ENCODE measurements at places on chromosomes 13 and 19.

- no peak for DNase-seq
These were observed 16.5 kb downstream of the KLK4 start for GRCh38 chr19:50894478-50895356.

GRCh38 chr13:86601351-86601750, 802.1 kb upstream of the SLITRK6 start:
- DNase-seq: no peak

DNA sequence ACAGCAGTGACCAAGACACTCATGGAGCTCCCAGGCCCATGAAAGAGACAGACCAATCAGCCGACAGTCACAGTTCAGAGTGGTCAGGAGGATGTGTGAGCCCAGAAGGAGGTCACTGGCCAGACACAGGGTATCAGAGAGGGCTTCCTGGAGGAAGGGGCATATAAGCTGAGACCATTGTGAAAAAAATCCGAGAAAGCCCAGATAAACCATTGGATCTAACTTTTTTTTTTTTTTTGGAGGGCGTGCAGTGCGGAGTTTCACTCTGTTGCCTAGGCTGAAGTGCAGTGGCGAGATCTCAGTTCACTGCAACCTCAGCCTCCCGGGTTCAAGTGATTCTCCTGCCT, 4.2 kb downstream of the ITPKC start:
- no peak for DNase-seq

DNA sequence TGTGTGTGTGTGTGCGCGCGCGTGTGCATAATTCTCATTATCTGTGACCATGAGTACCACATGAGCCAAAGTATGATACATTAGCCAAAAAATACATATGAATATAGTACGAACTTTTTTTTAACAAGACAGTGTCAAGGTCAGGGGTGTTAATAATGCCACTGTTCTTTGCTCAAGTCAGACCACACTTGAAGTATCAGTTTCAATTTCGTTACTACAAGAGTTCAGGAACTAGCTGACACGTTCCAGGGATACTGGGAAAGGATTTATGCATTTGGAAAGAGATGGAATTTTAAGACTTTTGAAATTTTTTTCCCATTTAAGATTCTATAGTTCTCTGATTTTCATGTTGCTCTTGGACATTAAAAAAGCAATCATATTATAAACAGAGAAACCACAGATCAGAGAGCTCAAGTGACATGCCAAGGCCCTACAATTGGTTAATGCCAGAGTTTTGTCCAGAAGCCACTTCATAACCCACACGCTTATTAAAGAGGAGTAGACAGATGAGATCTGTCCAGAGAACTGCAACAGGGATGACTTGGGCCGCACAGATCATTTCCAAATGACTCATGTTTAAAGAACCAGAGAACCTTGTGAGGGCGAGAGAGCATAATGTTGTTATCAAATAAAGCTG, 718.8 kb upstream of the SGCG start:
- no peak for DNase-seq

DNA sequence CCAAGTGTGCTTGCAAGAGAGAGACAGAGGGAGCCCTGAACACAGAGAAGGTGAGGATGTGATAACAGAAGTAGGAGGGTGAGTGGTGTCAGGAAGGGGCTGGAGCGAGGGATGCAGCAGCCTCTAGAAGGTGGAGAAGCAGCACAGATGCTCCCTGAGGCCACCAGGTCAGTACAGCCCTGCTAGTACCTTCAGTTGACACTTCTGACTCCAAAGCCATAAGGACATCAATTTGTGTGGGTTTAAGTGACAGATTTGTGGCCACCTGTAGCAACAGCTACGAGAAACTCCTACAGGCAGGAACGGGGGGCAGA, 6.9 kb downstream of the ERICH4 start:
- no peak for DNase-seq

DNA sequence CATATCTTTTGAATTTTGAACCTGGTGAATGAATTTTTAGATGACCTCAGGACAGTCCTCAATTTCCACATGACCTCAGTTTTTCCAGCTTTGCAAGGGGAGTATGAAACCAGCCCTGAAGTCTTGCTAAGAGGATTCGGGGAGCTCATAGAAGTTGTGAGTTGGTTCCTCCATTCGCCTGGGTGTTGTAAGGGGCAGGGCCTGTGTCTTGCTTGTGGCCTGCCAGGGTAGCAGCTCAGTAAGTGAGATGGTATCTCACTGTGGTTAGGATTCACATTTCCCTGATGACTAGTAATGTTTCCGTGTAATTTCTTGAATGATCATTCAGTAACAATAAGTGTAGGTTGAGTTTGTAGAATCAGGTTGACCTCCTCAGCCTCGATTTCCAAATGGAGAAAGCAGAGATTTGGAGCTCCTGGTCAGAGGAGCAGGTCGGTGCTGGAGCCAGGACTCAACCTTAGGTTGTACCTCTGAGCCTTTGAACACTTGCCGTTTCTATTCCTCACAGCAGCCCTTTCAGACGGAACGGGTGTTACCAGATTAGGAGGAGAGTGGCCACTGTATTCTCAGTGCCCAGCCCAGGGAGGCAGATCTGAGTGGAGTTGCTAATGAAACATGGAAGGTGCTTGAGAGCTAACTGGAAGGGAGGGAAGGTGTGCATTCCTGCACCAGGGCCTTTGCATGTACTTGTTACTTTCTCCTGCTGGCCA, 14.6 kb downstream of the NACC1 start:
- no peak for DNase-seq

GRCh38 chr19:13784731-13785452, 10.4 kb upstream of the ZSWIM4 start:
- no peak for DNase-seq

DNA sequence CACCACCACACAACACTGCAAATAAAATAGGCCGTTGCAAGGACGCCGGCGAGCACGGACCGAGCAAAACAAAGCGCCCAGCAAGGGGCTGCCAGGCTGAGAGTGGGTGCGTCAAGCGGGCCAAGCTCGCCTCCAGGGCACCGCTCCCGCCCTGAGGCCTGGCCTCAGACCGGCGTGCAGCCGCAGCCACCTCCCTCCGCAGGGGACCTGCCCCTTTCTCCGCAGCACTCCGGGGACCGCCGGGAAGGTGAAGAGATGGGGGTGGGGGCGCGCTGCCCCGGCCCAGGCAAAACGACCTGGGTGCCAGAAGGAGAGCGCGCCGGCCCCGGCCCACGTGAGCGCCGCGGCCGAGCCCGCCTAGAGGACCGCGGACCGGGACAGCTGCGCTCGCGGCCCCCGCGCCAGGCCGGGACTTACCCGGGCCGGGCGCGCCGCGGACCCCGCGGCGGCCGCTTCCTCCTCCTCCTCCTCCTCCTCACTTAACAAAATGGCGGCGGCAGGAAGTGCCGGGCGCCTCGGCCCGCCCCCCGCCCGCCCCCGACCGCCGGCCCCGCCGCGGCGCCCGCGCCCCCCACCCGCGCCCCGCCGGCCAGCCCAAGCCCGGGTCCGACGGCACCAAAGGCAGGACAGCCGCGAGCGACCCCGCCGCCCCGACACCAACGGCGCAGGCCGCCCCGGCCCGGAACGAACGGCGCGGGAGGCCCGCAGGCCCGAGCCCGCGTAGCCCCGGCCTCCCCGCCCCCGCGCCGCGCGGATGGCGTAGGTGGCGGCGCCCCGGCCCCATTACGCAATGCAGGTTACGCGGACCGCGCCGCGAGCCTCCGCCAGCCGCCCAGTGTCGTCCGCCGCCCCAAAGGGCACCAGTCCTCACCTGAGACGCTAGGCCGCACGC, 674 bp downstream of the BRD4 start:
- no peak for DNase-seq

DNA sequence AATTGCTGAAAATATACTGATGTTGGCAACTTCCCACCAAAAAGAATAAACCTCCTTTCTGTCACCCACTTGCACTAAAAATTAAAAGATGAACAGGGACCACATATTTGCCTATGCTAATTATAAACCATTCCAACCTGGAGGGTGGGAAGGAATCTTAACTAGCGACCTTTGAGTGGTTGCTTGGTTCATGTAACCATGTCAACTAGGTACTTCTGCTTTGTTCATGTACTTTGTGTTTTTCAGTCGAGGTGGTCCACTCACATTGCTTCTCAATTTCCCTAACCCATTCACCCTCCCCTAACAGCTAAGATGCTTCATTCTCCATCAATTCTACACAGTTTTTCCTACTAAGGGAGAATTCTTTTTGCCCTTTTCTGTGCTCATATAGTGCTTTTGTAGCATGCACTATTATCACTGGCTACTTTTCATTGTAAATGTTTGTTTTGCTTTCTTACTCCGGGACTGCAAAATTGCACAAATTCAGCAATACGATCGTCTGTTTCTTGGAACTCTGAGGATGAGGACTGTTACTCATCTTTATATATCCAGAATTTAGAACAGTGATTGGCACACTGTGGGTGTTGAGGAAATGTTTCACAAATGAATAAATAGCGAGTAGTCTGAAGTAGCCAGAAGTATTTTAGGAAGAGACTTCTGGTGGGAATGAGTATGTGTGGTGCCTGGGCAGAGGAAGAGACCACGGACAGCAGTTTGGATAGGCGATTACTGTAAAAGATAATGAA, 187.5 kb downstream of the GPC6 start:
- no peak for DNase-seq

DNA sequence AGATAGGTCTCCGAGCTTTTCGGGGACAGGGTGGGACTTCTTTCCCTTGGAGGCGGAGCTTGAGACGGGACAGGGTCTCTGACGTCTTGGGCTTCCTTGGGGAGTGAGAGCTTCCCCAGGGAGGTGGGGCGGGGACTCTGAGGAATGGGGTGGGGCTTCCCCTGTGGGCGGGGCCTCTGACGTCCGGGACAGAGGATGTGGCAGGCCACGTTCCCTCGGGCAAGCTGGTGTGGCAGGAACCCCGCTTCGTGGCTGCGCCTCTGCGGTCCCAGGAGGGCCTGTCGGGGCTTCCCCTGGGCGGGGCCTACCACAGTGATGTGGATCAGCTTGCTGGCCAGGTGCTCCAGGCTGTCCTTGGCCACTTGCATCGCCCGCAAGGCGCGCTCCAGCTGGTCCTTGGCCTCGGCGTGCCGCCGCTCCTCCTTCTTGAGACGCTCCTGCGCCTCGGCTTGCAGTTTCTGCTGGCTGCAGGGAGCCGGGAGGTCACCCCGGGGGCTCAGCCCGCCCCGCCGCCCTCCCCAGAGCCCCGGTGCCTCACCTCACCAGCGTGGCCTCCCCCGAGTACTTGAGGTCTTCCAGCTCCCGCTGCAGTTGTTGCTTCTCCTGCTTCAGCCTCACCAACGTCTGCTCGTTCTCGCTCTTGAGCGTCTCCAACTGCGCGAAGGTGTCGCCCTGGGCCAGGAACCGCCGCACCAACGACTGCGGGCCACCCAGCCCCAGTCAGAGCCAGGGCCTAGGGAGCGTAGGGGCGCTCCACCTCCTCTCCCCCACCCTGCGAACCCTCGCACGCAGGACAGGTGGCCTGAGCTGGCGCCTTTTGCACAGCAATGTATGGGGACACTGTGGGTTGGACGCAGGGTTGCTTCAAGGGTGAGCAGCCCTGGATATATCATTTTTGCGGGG, 3.3 kb upstream of the RGL3 start:
- DNase-seq: no peak

All from right renal cortex interstitium (tissue), 3 donors.